ENCODE measurements at places on chromosomes 5 and 9. TPM values are rescaled to one million over a fixed set of nuclear protein-coding genes. Genes with fewer than 3 reads are reported as not detected.

The NMUR2 gene
- total RNA-seq: not detected

The ABCA1 gene
- 23.7 TPM for total RNA-seq

DNA sequence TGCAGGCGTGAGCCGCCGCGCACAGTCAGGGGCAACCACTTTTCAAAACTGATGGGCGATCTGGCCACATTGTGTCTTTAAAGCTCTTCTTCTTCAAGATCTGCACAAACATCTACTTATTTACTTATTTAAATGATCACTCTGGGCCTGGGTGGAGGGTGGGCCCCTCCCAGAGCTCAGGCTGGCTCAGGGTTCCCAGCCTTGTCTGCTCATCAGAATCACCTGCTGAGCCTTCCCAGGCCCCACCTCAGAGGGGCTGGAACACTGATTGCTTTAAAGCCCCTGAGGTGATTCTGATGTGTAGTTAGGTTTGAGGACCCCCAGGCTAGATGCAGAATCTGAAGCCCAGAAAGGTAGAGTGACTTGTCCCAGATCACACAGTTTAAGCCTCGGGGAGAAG is 45.6 kb upstream of the DMRT1 start:
- no peak for DNase-seq

DNA sequence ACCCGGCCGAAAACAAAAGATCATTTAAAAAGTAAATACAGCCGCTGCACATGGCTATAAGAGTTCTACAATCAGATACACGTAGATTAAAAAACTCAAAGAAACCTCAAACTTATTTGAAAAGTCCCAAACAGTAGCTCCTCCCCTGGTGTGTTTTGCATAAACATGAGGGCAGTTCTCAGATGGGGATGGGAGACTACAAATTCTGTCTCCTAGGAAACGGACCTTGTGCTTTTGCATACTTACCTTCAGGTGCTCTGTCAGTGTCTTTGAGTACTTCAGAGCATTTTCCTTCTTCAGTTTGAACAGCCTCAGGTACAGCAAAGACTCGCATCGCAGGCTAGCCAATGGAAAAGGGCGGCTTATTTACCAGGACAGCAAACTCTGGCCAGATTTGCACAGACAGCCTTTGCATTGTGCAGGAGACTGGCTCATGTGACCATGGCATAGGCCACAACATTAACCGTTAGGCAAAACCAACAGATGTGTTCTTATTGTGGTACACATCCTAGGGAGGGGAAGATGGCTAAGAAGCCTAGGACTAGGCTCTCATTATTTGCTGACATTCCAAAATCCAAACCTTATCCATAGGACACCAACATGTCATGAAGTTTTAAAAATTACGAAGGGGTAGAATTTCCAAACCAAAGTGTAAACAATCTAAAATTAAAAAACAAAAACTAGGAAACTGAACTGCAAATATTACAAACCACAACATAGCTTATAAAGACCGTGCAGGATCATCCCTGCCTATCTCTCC is 12.8 kb downstream of the LEAP2 start:
- no peak for DNase-seq

DNA sequence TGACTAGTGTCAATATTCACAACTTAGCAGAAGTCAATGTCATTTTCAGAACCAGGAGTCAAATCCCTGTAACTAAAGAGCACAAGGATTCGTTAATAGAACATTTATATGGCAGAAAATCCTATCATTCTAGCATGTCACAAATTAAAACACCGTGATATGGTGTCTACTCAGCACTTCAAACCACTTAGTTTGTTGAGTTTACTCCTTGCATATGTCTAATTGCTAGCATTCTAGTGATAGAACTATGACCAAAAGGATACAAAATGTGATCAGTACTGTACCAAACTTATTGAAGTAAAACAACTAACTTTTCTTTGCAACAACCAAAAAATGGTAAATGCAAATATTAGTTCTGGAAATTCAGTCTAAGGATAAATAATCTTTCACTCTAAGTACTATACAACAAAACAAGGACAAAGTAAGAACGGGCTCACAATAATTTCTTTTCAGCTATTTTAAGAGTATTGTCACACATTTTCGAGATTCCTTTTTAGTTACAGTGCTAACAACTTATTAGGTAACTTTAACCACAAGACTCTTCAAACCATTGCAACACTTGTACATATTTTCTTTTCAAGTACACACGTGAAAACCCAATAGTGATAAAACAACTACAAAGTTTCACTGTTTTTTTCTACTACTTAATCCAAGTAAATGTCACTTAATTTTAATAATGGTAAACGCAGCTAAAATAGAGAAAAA is 845.2 kb upstream of the CDH10 start:
- DNase-seq: no peak

DNA sequence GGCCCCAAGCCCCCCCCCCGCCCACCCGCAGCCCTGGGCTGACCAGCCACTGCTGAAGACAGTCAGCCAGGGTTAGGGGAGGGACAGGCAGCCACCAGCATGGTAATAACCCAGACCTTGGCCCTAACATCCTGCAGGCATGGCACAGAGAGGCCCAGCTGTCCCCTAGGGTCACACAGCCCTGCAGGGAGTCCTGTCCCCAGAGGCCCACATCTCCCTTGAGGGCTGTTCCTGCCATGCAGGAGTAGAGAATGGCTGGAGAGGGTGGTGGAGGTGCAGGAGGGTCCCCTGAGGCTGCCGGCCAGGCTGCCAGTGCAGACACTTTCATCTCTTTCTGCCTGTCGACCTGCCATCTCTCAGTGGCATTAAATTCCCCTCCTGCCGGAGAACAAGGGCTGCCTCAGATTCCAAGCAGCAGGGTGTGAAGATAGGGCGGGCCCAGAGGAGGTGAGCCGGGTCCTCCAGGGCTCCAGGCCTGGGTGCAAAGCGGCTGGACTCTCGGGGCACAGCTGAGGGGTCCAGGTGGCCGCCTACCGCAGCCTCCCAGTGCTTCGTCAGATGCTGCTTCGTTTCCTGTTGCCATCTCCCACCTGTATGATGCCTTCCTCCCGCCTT is 40.0 kb downstream of the CXXC5 start:
- no peak for DNase-seq
